ENCODE measurements at places on chromosomes 5 and 9.

DNA sequence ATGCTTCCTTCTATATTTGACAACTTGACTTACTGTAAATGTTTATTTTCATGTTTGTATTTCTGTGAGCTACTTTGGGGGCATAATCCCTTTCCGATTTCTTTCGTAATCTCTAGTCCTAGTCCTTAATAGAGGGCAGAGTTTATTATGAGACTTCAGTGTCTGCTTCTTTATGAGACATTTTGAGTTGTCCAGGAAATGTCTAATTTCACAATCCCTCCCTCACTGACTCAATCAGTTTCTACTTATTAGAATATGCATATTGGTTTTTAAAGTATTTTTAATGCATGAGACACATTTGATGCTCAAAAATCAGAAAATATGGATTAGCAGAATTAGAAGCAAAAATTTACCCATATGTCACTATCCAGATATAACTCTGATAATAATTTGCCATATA, 160.9 kb downstream of the FOCAD start:
- DNase-seq, result no peak

- DNase-seq, result no peak
Measured at GRCh38 chr5:128241051-128241695, 157.6 kb downstream of the SLC12A2 start.

- no peak for DNase-seq
Measured at GRCh38 chr5:178642351-178642909, 15.6 kb upstream of the CLK4 start.

- peak; percentile 44 for DNase-seq
Measured at GRCh38 chr9:69671879-69672595, at the start of gene APBA1. Gene APBA1 (minus strand): TSS chr9:69672371.

GRCh38 chr9:130143279-130143893, 28.8 kb upstream of the NCS1 start:
- no peak for DNase-seq

GRCh38 chr5:90338712-90339372, 70.7 kb downstream of the CETN3 start:
- no peak for DNase-seq

GRCh38 chr5:56849671-56850070, 34.3 kb downstream of the MAP3K1 start:
- DNase-seq, result peak; percentile 22

- DNase-seq, result no peak
Measured at GRCh38 chr5:9641806-9642355, 11.7 kb upstream of the TAS2R1 start.

- DNase-seq, result no peak
Measured at GRCh38 chr5:10331341-10331796, 22.1 kb upstream of the MARCHF6 start.

- DNase-seq, result no peak
Measured at GRCh38 chr5:60185231-60186099, 291.9 kb upstream of the PDE4D start.
